ENCODE measurements at places on chromosomes 5 and 9.

- no peak for DNase-seq
Measured at GRCh38 chr5:359301-359897, 37.9 kb downstream of the AHRR start.

DNA sequence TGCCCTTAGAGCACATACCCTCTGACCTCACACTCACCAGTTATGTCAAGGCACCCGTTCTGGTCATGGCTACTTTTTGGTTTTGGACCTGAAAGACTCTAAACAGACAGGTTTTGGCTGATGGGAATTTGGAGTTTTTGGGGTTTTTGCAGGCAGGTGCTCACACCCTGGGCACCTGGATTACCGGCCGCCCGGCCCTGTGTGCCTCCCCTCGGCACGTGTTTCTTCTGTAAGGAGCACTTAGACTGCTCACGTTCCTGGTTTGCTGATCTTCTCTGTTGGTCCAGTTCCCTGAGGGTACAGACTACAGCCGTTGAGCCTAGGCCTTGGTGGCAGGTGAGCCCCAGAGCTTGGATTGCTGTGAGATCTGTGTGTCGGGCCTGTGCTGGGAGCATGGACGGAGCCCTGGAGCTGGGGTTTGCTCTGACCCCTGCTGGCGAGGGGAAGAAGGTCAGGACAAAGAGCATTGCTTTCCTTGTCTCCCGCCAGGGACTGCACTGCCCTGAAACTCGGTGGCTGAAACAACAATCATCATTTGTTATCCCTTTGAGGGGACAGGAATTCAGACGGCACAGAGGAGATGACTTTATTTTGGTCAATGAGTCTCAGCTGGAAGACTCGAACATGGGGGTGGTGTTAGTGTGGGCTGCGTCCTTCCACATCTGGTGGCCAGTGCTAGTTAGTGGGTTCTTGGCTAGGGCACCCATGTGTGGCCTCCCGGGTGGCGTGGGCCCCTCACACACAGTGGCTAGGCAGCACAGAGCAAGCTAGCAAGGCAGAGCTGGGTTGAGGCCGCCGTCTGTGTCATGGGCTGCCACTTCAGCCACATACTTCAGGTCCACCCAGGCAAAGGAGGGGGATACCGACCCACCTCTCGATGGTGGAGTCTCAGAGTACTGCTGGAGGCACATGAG is 76.4 kb downstream of the EHMT1 start:
- peak; percentile 76 for DNase-seq

- peak; percentile 63 for DNase-seq
Measured at GRCh38 chr9:34253460-34253837, 74.6 kb downstream of the UBAP1 start.

DNA sequence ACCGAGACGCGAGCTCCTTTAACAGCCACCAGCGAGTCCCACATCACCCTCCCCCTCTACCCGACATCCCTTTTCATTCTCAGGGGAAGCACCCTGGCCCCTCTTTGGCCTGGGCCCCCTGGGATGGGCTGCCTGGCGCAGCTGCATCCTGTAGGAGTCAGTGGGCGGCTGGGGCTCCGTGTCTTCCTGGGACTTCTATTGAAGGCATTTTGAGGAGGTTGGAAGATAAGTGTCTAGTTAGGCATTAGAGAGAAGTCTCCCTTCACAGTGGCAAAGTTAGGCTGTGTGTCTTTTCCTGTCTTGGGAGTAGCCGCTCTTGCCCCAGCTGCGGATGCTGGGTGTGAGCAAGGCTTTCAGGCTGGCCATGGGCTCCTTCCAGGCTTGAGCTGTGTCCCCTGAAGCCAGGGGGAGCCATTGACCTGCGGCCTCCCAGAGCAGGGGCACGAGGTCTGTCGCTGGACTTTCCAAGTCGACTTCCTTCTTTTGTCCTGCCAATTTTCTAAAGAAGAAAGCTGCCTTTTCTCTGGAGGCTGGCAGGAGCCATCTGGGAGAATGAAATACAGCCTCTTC is 18.6 kb upstream of the NKD2 start:
- no peak for DNase-seq

GRCh38 chr5:8517456-8517855 is 648.5 kb downstream of the MTRR start:
- DNase-seq = no peak
